Activated CD4-positive, alpha-beta T cell treated with anti-CD3 and anti-CD28 coated beads for 24 hours (primary cell): ENCODE measurements at places on chromosomes 16 and 17.

DNA sequence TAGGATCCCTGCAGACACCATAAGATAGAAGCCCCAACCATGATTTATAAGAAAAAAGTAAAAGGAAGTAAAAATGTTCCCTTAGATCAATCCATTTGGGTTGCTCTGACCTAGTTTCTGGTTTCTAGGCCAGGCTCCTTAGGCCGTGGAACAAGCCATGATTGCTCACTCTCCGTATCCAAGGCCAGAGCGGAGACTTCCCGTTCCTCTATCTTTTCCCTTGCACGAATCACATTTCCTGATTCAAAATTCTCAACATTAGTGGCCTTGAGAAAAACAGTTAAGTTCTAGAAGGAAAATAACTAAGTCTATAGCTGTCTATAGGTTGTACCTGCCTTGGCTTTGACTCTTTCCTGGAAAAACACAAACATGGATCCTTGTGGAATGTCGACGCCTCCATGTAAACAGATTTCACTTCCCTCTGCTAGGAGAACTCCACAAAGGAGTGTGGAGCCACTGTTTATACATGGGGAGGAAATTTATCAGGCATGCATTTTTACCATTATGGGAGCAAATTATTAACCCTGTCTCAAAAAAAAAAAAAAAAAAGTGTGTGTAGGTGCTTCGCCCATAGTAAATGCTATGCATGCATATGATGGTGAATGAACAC is 149.6 kb downstream of the ZFHX3 start:
- no peak for DNase-seq

DNA sequence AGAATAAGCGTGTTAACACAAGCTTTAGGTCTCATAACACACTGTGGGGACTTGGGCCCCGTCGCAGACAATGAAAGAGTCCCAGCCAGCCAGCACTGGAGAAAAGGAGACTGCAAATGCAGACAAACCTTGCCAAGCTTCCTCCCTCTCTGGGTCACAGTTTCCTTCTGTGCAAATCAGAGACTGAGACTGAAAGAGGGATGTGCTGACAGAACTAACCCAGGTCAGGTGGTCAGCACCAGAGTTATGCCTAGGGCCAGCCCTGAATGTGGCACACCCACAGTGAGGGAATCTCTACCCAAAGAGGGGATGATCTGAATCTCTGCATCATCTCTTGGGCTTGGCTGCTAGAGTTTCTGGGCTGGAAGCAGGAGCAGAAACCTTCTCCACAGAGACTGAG is 282.3 kb upstream of the CCL2 start:
- no peak for DNase-seq

DNA sequence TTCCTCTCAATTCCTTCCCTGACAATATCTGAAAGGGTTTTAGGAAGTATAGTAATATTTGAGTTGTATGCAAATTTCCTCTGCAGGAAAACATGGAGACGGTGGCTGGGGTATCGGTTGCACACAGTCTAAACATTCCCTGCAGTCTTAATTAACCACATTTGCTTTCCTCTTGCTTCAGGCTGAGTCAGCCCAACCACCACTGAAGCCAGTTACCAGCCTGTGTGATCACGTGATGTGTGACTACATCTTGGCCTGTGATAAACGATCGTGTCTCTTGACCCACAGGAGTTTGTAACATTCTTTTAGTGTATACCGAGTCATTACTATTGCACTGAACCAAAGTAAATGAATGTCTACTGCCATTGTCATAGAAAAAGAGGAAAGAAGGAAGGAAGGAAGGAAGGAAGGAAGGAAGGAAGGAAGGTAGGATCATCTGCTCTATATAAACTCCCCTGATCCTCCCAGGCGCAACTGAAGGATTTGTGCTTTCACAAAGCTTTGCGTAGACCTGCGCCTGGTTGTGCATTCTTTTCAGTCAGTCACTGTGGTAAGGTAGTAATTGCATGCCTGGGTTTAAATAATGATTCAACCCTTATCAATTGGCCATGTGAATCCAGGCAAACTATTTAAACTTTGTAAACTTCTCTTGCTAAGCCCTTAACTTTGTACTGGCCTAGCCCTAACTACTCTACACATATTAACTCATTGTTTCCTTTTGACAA is 280.6 kb upstream of the SALL1 start:
- DNase-seq = no peak

DNA sequence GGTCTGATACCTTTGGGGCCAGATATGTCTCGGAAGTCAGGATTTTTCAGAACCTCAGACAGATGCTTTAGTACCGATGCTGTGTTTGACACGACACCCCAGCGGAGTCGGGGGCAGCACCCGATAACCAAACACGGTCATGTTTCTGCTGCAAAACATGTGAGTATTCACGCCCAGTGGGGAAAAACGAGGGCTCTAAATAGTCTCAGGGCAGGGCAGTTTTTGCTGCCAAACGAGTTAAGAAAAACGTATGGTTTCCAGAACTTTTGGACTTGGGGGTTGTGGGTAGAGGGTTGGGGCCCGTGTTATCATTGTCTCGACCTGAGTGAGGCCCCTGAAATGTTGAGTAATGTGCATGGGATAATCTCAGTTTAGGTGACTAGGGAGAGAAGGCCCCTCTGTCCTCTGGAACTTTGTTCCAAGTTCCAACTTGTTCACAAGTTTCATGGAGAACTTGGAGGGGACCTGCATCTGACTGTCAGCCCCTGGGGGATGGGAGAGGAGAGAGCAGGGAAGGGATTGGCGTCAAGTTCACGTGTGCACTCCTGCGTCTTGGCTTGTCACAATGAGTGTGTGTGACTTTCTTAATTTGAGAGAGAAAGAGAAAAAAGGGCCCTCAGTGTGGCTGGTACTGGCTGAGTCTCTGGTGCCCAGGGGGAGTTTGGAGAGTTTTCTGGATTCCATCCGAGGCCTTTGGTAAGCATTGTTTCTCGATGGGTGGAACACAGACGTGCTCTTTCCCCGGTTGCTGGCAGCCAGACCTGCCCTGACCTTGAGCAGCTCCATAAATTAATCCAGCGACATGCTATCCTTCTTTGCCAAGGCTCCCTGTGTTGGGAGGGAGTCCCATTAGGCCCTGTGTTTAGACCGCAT is 83.9 kb upstream of the CIBAR2 start:
- no peak for DNase-seq

GRCh38 chr16:85084841-85085510 is 27.3 kb downstream of the CIBAR2 start:
- DNase-seq = no peak

DNA sequence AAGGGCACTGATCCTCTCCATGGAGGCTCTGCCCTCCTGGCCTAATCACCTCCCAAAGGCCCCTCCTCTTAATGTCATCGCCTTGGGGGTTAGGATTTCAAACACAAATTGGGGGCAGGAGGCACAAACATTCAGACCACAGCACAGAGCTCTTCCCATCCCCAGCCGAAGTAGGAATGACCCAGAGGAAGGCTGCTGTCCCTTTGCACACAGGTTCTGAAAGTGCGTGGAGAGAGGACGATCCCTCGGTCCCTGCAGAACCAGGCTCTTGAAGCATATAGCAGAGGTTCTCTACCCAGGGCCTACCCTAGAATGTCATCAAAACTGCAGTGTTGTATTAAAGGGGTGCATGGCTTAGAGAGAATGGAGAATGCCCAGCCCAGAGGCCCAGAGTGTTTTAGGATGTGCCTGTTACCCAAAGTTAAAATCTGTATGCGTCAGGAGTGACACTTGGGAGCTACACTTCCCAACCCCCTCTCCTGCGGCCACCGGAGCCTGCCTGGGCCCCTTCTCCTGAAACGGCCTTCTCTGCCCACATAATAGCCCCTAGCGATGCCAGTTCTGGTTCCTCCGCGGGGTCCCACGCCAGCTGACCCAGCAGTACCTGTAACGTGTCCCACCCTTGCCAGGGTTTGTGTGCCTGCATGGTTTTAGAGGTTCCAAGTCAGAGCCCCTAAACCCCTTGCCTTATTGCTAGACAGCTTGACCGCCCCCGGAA is 159.5 kb upstream of the CACNG5 start:
- DNase-seq = no peak

DNA sequence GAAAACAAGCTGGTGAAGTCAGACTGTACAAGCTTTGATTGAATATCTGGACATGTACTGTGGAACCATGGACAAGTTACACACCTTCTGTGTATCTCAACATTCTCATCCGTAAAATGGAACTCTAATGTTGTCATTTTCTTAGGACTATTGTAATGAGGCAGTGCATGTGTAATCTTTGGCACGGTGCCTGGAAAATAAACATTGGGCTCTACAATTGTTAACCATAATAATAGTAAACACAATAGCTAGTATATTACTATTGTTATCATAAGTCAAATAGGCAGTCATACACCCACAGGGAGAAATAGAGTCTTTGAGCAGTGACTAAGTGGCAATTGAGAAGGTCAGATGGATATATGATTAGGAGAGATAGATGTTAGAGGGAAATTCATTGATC is 39.8 kb upstream of the ANKFN1 start:
- DNase-seq = no peak

GRCh38 chr16:11242658-11243057 is 13.3 kb downstream of the SOCS1 start:
- no peak for DNase-seq

- DNase-seq = no peak
Observed at GRCh38 chr16:57226701-57227621, 18.1 kb upstream of the ARL2BP start.

DNA sequence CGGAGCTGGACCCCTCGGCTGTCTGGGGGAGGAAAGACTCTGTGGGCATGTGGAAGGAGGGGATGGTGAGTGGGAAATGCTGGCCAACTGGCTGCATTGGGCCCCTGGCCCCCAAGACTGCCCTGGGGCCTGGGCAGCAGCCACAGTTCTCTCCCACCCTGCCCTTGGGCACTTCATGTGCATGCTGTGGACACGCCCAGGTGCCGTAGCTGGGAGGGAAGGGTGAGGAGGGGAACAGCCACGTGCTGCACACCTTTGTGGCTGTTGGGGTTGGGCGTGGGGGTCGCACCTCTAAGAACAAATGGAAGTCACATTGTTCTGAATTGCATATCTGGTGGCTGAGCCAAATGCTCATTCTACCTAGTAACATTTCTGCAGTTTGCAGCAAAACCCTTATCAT is 11.9 kb upstream of the ZNHIT3 start:
- no peak for DNase-seq

DNA sequence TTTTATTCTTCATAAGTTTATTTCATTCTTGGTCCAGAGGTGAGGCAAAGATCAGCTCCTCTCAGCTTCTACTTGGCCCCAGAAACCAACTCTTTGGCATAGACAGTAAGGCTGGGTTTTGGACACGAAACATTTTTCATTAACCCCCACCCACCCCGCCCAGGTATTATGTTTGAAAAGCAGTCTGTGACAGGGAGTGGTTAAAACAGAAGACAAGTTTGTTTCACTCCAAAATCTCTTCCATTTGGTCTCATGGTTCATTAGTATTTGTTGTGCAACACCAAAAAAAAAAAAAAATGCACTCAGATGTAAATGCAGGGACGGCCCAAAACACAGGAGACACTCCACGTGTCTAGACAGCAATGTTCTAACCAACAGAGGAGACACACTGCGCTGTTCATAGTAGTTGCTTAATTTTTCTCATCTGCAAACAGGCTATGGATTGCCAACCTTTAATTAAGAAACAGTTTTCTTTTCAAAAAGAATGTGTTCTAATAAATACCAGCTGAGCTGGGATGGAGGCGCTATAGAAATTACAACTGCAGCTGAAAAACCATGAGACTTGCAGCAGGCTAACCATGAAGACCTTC is 39.8 kb upstream of the MMP2 start:
- no peak for DNase-seq

DNA sequence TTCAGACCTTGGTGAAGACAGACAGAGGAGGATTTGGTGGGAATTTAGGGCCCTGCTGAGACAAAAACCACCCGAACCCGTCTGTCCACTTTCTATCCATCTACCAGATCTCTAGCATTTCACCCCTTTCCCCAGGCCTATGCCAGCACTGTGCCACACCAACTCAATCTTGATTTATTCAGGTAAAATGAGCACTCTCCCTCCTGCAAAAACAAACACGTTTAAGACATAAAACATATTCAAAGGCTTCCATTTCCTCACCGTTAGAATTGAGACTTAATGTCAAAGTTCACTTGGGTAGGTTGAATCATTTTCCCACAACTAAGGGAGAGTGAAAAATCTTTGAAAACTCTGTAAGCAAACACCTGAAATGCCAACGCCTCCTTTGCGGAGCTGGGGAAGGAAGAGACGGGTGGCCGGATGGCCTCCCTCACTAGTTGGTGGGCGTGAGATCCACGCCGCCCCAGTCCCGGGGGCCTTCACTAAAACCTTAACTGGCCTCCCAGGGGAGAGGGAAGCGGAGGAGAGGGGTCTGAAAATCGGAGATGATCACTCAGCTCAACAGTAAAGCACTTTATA is 862 bp downstream of the DCAKD start:
- peak; percentile 29 for DNase-seq

DNA sequence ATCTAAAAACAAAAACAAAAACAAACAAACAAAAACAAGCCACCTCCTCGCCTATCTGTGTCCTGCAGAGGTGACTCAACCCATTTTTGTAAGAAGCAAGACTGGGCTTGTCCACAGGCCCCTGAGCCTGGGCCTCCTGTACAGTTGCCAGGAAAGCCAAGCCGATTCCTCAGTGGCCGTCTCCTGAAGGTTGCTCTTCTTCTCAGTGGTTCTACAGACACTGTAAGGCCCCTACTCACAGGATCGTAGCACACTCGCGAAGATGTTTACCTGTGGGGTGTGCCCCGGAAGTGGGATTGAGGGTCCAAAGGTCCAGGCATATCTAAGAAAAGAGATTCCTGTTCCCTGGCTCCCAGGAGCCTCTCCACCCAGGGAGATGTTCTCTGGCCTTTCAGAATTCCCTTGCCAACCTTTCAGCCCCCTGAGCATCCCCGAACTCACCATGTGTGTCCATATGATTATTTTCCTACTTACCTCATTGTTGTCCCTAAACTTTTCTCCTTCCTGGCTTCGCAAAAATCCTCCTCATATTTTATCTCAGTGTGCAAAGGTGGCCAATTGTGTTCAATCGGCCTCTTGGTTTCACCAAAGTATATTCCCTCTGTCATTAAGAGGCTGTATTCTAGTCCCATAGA is 7.5 kb upstream of the CES3 start:
- no peak for DNase-seq

GRCh38 chr17:75498726-75499213 is 16.6 kb downstream of the CASKIN2 start:
- DNase-seq = no peak
